ENCODE measurements at places on chromosomes 7 and 10. TPM values are rescaled to one million over a fixed set of nuclear protein-coding genes. Genes with fewer than 3 reads are reported as not detected.
A peak's percentile ranks its signal among the peaks of the same experiment; 100 is the strongest.

The GOLGA7B gene
- total RNA-seq, result 0.03 TPM

GRCh38 chr7:139618482-139619366 lies 95.2 kb downstream of the CLEC2L start:
- H3K4me3 ChIP-seq, result no peak overlapping the region
- no peak overlapping the region for H3K27ac ChIP-seq
- no peaks in the 10 kb centered on the region for H3K27me3 ChIP-seq
- DNase-seq, result peak; percentile 33
- no peaks in the 10 kb centered on the region for H3K4me1 ChIP-seq
- H3K36me3 ChIP-seq, result peaks cover 66% of the 10 kb centered on the region

- H3K4me3 ChIP-seq, result no peak overlapping the region
- H3K27me3 ChIP-seq, result peaks cover 82% of the 10 kb centered on the region
- H3K36me3 ChIP-seq, result no peaks in the 10 kb centered on the region
- no peaks in the 10 kb centered on the region for H3K4me1 ChIP-seq
These were observed 75.9 kb downstream of the INSIG1 start for GRCh38 chr7:155373359-155374273.

DNA sequence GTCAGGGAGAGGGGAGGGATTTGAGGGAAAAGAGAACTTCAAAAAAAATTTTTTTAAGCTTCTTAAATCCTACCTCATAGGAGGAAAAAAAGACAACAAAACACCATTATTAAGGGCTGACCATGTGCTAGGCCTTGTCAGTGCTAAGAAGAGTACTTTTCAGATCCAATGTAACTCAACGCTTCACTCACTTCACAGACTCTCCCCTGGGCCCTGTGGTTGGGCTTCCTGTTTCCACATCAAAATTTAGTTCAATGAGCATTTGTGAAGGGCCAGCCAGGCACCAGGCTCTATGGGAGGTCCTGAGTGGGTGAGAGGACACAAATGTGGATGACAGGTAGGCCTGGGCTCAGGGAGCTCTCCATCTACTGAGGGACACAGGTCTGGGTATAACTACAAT lies 249.8 kb downstream of the PTEN start:
- H3K27ac ChIP-seq, result no peak overlapping the region
- H3K4me1 ChIP-seq, result peaks cover 48% of the 10 kb centered on the region
- no peaks in the 10 kb centered on the region for H3K27me3 ChIP-seq
- no peaks in the 10 kb centered on the region for H3K36me3 ChIP-seq
- DNase-seq, result no peak

GRCh38 chr7:27641581-27642230 lies 21.0 kb downstream of the HIBADH start:
- H3K4me3 ChIP-seq, result peak overlapping the region; percentile 18
- H3K27ac ChIP-seq, result peak overlapping the region; percentile 86
- H3K36me3 ChIP-seq, result peaks cover 10% of the 10 kb centered on the region
- no peaks in the 10 kb centered on the region for H3K27me3 ChIP-seq

GRCh38 chr7:148905093-148905666 lies 21.1 kb upstream of the EZH2 start:
- DNase-seq, result no peak
- no peak overlapping the region for H3K4me3 ChIP-seq
- peaks cover 5% of the 10 kb centered on the region for H3K27me3 ChIP-seq
- no peaks in the 10 kb centered on the region for H3K36me3 ChIP-seq

DNA sequence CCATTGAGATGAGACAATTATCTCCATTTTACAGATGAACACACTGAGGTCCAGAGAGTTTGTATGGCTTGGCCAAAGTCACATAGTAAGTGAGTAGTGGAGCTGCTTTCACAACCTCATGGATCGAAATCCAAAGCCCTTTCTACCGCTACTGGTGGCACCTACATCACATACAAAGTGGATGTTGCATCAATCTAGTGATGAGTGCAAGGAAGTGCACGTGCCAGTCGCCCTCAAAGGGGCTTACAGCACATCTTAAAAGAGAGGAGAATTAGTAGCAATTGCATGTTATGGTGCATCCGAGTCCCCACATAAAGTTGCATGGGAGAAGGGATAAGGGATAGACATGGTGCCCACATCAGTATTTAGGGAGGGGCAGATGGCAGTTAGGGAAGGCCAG lies 31.0 kb upstream of the GPR26 start:
- no peak overlapping the region for H3K4me3 ChIP-seq
- H3K27ac ChIP-seq, result no peak overlapping the region
- H3K36me3 ChIP-seq, result no peaks in the 10 kb centered on the region
- no peaks in the 10 kb centered on the region for H3K4me1 ChIP-seq
- H3K27me3 ChIP-seq, result no peaks in the 10 kb centered on the region
- DNase-seq, result no peak

GRCh38 chr10:130877126-130877525 lies 434.4 kb downstream of the TCERG1L start:
- no peaks in the 10 kb centered on the region for H3K36me3 ChIP-seq
- no peaks in the 10 kb centered on the region for H3K27me3 ChIP-seq
- no peak for DNase-seq
- H3K4me1 ChIP-seq, result no peaks in the 10 kb centered on the region
- no peak overlapping the region for H3K4me3 ChIP-seq

Data from SJSA1 (cell line).